ENCODE measurements at places on chromosomes 6 and 20.

- no peak for DNase-seq
These were observed 217.1 kb downstream of the FARS2 start for GRCh38 chr6:5478380-5478779.

DNA sequence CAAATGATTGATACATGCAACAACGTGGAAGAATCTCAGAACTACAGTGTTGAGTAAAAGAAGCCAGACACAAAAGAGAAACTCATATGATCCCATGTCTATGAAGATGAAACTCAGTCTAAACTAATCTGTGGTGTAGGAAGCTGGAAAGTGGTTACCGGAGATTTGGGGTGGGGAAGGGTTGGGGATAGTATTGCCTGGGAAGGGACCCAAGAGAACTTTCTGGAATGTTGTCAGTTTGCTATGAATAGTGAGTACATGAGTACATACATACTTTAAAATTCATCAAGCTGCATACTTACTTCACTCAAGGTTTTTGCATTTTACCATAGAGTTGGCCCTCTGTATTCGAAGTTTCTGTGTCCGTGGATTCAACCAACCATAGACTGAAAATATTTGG lies 106.0 kb downstream of the SAMD5 start:
- no peak for DNase-seq

GRCh38 chr6:22925304-22925835 lies 356.0 kb downstream of the HDGFL1 start:
- DNase-seq, result no peak

GRCh38 chr6:22457996-22458395 lies 111.4 kb upstream of the HDGFL1 start:
- no peak for DNase-seq

DNA sequence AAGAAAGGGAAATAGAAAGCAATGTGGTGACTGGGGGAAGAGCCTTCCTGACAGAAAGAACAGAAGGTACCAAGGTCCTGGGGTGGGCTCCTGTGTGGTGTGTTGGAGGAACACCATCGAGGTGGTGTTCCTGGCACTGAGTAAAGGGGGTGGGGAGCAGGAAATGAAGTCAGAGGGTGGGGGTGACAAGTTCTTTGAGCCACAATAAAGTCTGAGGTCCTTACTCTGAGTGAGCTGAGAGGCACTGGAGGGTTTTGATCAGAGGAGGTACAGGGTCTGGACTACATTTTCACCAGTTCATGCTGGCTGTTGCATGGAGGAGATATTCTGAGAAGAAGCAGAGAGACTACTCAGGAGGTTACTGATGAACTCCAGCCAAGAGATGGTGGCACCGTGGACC lies 198.2 kb downstream of the GMPR start:
- no peak for DNase-seq

DNA sequence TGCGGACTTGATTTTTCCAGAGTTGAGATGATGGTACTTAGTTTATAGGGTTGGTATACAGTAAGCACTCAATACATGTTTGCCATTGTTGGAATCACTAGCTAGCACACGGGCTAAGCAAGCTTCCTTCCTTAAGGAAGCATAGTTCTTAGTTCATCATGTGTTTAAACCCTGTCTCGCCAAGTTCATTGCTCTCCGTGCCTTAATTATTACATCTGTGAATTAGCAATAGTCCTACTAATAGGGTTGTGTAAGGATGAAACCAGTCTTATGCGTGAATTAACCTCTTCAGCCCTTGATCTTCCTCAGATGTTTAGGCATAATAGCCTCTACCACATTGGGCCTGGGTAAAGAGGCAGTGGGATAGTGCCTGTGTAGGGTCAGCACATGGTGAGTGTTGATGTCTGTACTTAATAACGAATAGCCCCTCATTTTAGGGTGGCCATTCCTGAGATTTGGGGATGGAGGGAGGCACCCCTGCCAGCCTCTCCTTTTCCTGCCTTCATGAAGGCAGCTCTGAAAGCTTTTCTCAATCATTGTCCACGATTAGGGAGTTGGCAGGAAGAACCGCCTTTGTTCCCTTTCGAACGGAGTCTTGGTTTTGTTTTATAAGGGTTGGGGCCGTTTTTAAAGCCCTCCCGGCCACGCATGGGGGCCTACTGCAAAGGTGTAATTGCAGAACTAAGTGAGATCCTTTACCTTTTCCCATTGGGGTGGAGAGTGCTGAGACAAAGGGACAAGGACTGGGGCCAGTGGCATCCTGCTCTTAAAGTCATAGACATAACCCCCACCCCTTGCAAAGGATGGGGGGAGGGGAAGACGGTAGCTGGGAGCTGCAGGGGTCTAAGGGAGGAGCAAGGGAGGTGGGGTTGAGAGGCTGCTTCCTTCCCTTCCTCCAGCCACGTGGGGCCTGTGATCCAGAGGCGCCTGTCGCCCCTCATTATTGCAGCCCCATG lies 2.1 kb downstream of the DNMT3B start:
- no peak for DNase-seq

DNA sequence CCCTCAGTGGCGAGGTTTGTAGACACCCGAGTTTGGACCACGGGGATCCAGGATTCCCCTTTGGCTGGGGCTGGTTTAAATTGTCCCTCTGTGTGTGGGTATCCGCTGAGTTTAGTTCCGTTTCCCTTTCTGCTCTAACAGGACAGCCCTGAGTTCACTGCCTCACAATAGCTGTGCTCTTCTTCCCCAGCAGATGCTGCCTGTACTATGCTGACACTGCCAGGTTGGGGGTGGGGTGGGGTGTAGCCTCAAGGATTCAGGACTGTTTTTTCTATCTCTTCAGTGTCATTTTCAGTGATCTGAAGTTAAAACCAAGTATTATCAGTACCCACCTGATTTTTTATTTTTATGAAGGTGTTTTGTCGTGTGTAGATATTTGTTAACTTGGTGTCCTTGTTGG lies 655.0 kb downstream of the COL12A1 start:
- no peak for DNase-seq

GRCh38 chr6:15255481-15255880 lies 9.6 kb downstream of the JARID2 start:
- DNase-seq, result no peak

DNA sequence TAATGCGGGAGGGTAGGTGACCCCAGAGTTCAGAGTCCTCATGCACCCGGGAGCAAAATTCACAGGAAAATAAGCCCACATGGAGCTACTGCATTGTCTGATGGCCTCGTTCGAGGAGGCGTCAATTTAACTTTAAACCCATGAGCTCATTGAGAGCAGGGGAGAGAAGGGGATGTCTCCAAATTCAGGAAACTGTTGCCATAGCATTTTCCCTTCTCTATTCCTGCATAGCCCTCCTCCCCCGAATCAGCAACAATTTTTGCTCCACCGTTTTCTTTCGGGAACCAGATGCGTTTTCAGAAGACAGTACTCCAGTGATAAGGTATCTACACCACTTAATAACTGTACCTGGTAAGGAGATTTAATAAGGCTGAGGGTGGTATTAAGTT lies 324 bp upstream of the LAMP5 start:
- DNase-seq, result no peak

- no peak for DNase-seq
These were observed 49.8 kb downstream of the TSHZ2 start for GRCh38 chr20:53021934-53022333.

DNA sequence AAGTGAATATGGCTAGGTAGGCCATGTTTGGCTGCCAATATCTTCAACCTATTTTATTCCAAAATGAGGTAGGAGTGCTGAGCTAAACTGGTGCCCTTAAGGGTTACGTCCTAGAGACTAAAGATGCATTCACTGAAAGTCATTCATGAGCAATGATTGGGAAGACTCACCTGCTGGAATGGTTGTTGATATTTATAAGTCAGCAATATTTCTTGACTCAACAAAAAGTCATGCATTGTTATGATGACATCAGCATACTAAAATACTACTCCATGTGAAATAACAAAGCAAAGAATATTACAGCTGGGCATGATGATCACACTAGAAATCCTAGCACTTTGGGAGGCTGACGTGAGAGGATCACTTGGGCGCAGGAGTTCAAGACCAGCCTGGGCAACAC lies 17.6 kb upstream of the NUP153 start:
- DNase-seq, result no peak

DNA sequence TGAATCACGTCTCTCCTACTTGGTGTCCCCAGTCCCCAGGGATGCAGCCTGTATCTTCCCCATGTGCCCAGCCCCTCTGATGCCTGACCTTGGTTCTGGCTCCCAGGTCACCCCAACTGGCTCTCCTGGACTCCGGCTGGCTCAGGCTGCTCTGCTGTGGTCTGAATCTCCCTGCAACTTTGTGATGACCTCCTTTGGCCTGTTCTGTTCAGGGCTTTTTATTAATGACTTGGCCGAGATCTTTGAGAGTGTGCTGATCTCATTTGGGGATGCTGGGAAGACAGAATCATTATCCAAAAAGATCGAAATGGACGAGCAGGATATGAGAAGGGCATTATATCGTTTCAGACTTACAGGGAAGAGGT lies 67.4 kb downstream of the IGF2R start:
- no peak for DNase-seq

GRCh38 chr6:3239110-3239830 lies 11.8 kb upstream of the TUBB2B start:
- no peak for DNase-seq

GRCh38 chr6:124722141-124722878 lies 239.9 kb upstream of the RNF217 start:
- no peak for DNase-seq

DNA sequence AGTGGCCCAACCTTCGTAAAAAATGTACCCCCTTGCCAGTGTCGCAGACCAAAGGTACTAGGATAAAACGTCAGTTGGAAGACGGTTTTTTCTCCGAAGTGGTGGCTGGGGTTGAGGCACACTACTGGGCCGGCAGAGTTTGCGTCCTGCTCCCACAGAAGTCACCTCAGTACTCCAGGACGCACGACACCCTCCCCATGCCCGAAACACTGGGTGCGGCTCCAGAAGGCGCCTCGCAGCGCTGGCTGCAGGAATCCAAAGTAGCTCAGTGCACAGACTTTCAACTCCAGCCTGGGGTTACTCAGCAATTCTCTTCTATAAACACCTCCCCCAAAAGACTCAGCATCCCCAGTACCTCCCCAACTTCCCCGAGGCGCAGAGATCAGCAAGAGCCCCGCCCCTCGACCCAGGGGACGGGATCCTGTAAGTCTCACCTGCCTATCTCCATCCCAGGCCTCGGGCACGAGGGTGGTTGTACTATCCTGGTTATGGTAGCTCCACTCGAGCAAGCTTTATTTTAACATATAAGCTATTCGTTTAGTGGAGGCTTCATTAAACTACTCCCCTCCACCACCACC lies 88.2 kb downstream of the ZFP64 start:
- DNase-seq, result no peak

DNA sequence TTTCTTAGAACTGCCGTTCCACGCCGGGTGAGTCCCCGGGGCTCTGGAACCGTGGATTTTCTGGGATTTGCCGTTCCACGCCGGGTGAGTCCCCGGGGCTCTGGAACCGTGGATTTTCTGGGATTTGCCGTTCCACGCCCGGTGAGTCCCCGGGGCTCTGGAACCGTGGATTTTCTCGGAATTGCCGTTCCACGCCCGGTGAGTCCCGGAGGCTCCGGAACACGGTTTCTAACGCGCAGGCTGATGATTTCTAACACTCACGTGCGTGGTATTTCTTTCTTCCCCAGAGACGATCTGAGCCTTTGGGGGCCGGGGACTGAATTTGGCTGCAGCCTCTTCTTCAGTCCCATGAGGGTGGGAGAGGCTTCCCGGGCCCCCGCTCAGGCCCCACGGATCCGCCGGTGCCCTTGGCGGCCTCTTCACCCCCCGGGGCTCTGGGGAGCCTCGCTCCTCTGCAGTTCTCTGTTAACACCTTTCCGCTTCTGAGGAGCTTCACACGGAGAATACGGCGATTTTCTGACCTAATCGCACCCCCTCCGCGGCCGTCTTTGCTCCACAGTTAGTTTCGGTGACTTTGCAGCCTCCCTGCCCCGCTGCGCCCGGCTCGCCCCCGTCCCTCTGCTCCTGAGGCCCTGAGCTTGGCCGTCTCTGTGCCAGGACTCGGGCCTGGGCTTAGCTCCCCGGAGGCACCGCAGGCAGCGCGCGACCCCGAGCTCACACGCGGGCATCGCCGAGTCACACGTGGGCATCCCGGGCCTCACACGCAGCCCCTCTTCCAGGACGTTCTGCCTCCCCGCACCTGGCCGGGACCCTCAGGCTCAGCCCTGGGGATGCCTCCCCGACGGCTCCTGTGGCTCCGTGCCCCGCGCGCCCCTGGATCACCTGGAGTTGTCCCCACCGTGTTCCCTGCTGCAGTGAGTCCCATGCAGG lies 7.2 kb upstream of the KIF25 start:
- no peak for DNase-seq

GRCh38 chr6:50112981-50113857 lies 63.5 kb upstream of the DEFB112 start:
- DNase-seq, result no peak

DNA sequence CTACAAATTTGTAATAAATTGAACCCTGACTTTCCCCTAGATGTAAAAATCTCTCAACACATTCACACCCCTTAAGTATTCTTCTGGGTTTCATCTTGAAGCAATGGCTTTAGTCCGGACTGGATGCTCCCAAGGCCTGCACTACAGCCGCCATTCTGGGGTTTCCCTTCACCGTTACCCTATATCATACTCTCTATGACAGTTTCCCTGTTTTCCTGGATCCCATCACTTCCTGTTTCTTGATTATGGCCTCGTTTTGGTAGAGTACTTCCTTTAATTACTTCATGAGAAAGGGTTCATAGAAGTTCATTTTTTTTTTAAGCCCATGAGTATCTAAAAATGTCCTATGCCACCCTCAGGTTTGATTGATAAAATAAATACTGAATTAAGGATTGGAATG lies 11.7 kb downstream of the FIG4 start:
- no peak for DNase-seq

GRCh38 chr20:408843-409696 lies 971 bp downstream of the RBCK1 start:
- DNase-seq, result no peak

DNA sequence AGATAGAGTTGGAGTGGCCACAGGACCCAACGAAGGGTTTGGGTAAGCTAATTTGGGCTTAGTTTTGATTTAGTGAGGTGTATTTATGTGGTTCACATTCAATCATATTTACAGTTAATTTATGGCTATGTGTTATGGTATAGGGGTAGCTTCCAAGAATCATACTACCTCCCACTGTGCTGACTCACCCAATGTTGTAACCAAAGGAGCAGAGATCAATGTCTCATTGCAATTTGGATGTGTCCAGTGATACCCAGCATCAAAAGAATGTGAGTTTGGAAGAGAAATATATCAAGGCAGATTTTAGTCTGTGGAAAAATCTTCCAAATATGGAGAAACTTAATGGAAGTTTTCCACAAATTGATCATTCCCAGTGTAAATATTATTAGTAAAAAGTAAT lies 25.3 kb upstream of the SMIM8 start:
- DNase-seq, result no peak

- DNase-seq, result peak; percentile 53
These were observed 760 bp upstream of the IBTK start for GRCh38 chr6:82248273-82248735.

GRCh38 chr20:4151342-4151741 lies 136.0 kb upstream of the RNF24 start:
- DNase-seq, result no peak

- no peak for DNase-seq
These were observed 168.3 kb upstream of the ECI2 start for GRCh38 chr6:4303638-4304037.

DNA sequence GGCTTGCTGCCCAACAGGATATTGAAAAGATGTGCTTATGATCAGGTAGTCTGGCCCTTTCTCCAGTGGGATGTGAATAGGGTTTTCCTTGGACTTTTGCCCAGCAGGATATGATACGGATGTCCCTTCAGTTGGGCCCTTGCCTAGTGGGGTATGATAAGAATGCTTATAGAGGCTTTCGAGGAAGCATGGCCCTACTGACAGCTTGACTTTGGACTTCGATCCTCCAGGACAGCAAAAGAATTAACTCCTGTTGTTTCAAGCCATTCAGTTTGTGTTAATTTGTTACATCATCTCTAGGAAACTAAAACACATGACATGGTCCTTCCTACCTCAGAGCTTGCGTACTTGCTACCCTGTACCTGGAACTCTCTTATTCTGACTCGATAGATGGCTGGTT lies 9.7 kb upstream of the ZNF334 start:
- DNase-seq, result peak; percentile 44
